NT2/D1 (cell line): ENCODE measurements at places on chromosomes 11 and 22.

GRCh38 chr11:117928446-117929141 is 608 bp downstream of the TMPRSS13 start:
- DNase-seq = no peak

DNA sequence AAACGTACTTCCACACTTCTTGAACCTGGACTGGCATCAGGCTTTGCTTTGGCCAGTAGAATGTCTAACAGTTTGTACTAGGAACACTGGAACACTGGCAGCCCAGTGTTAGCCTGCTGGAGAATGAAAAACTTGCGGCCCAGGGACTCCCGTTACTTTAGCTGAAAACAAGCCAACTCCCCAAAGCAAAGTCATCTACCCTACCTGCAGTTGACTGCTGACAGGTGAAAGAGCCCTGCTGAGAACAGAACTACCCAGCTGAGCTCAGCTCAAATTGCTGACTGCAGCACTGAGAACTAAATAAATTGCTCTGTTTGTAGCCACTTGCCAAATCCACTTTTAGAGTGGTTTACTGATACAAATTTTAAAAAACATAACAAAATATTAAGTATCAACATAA is 342.5 kb downstream of the LRRC4C start:
- no peak for DNase-seq

- no peak for DNase-seq
Observed at GRCh38 chr11:114315749-114316368, 19.7 kb downstream of the NNMT start.

DNA sequence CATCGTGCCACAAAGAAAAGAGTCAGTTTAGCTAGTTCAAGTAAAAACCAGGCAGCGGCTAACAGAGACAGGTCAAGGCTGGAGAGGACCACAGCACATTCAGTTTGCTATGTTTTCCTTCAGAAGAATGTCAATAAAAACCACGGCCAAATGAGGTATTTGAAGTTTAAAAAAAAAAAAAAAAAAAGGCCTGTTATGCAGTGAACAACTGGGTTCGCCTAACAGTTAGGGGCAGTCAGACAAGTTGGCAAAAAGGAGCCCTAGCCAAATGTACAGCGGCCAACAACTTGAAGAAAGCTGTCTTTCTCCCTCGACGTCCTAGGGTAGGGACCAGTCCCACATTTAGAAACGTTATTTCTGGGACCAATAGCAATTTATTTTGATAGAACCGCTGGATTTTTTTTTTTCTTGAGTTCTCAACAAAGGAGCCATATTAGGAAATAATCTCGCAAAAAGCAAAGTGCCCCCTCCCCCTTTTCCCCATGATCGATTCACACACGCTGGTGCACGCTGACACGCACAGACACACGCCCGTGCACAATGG is 237.8 kb downstream of the TTC28 start:
- no peak for DNase-seq

GRCh38 chr11:11958403-11959231 is 49.8 kb downstream of the DKK3 start:
- DNase-seq = no peak

DNA sequence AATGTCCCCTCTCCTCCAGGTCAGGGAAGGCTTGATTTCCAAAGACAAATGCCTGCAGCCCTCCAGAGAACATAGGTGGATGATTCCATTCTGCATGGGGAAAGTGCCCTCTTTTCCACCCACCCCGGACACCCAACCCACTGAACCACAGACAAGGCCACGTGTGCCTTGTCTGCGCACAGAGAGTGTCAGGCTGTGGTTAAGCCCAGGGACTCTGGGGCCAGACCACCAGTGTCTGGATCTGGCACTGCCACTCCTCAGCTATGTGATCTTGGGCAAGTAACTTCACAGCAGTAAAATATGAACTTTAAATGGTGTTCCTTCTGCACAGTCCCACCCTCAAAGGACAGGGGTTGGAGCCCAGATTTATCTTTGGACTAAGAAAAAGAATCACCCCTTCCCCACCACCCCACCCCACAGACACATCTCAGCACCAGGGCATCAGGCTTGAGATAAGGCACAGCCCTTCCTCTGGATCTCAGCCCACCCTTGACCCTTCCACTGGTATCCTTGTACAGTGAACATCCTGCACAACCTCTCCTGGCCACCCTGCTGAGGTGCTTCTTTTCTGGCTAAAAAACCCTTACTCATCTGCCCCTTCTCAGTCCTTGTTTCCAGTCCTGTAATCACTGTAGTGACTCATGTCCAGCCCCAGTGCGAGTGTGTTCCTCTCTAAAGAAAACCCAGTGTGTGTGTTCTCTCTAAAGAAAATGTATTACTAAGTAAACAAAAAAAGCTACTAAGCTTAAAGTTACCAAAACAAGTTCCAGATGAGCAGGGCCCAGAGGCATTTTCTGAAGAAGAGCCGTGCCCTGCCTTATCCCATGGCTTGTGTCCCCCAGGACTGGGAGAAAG is 1.9 kb upstream of the PTGDR2 start:
- DNase-seq = no peak

DNA sequence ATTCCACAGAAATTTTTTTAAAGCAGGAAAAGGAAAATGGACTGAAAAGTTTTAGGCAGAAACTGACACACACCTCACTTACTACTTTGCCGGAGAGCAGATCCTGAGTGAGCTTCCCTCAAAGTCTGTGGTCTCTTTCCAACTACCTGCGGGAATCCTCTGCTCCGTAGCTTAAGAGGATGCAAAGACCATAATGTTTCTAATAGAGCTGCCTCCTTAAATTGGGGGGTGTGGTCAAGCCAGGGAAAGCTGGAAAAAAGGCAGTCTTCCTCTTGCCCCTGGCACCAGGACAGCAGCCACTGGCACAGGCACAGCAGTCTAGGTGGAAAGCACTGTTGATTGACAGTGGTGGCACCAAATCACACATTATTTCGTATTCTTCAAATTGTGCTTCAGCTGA is at the start of gene ETS1:
ETS1 (minus strand) TSS at position 144 of the 400 bp plus-strand sequence. CDS start 14,428 bp downstream, outside the sequence.
- no peak for DNase-seq

- no peak for DNase-seq
Observed at GRCh38 chr11:114358716-114359115, 41.6 kb downstream of the C11orf71 start.

DNA sequence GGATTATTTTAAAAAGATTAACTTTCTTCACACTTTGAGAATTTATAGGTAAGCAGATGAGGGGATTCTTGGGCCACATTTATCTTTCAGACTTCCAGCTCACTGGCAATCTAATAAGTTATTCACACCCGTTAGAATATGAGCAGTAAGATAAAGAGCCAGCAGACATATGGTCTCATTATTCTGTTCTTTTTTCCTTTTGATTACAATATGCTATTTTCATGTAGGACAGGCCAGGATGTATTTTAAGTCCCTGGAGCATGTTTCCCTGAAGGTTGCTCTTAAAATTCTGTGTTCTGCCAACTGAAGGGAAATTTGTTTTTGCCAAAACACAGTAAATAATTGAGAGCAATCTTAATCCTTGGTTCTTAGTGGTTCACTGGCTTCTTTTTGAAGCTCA is 22.2 kb downstream of the PDHX start:
- no peak for DNase-seq

GRCh38 chr11:103043826-103044678 is 47.9 kb downstream of the DCUN1D5 start:
- DNase-seq = no peak

DNA sequence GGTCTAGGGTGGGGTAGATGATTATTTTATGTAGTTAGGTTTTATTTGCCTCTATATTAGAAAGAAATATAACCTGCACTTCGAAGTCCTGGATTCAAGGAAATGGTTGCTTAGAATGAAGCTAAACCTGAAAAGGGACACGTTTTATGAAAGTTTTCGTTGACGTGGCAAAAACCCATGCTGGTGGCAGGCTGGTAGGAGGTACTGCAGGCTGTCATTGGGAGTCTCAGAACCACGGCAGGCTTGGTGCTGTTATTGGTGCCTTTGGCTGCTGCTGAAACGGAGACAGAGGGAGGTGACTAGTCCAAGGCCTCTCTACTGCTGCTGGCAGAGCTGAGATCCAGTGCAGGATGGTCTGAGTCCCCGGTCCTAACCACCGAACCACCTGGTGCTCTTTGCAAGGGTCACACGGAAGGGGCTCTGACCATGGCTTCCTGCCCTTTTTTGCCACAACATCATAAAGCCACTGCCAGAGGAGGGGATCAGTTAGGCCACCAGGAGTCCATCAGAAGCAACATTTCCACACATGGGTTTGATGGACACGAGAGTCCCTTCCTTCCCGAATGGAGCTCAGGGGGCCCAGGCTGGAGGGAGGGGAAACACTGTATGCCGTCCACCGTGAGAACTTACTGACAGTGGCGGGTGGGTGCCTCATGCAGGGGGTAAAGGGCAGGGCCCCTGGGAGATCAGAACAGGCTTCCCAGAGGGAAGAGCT is 13.4 kb downstream of the CSF2RB start:
- no peak for DNase-seq

DNA sequence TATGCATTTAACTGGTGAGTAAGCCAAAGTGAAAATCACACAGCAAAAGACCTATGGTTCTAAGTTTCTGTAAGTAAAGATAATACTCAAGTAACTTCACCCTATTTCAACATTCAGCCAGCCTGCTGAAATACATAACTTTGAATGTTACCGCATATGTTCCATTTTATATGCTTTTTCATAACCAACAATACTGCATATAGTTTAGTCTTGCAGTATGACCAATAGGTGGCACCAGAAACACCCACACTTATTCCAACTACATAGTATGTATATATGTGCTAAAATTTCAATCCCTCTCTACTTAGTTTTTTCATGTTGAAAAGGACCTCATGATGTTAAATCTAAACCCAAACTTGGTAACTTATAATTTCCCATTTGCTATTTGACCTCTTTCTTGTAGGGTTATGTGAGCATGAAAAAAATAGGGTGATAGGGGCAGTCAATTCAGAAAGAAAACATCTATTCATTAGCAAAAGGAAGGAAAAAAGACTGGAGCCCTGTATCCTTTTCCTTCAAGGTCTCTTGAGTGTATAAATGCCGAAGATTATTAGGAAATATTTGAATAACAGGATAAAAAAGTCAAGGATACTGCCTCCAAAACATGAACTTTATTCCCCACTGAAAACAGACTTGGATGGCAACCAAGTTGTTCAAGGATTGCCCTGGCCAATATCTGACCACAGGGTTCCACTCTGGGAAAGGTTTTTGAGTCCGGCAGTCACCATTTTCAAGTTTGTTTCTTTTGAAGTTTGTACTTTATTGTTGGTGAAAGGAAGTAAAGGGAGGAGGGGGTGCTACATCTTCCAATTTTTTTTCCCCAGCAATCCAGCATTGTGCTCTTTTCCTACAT is 23.8 kb upstream of the FZD4 start:
- no peak for DNase-seq

DNA sequence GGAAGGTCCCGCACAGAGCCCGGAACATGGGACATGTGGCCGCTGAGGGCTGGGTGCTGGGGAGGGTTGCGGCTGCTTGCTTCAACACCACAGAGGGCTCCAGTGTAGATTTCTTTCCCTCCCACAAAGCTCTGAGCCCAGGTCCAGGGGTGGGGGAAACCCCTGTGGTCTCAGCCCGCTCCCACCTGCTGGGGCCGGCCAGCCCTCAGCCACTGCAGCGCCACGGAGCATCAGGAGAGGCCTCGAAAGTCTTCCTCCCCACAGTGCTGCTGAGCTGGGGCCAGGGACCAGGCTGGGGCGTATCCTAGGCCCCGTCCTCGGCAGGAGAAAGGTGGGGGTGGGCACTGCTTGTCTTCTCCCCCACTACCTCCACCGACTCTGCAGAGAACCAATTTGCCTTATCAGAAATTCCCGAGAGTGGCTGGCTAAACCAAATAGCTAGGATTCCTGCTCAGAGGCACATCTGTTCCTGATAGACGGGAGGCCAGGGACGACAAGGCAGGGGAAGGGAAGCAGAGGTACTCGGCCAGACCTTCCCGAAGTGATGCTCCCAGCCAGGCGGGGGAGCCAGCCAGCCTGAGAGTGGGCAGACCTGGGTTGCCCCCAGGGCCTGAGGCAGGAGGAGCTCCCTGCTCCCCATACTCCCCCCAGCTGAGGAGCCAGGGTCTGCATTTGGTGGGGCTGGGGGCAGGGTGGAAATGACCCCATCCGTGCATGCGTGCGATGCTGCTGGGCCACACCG is 18.7 kb downstream of the IGF2 start:
- no peak for DNase-seq

DNA sequence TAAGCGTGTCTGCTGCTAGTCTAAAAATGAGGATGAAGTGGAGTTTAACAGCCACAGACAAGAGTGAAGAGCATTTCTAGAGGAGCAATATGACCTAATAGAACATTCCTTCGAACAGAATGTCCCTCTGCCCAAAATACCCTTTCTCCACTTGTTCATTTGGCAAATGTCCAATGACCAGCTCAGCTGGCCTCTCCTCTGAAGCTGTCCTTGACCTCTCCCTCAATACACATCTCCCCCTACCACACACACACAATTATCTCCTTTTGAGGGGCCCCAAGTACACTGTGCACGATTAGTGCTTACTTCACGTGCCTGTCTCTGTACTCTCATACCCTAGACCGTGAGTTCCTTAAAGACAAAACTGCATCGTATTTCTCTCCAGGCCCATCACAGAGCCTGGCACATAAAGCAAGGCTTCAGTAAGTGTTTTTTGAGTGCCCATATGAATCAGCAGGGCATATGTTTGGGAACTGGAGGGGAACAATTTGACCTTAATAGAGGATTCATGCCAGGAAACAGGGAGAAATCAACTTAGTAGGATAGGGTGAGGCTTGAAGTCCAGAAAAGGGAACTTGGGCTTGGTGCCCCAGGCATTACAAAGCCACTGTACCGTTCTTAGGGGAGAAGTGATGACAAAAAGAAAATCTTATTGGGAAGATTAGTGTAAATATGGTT is 18.1 kb upstream of the NCAM1 start:
- no peak for DNase-seq

GRCh38 chr11:65606876-65607613 is 7.0 kb downstream of the MAP3K11 start:
- peak; percentile 98 for DNase-seq

DNA sequence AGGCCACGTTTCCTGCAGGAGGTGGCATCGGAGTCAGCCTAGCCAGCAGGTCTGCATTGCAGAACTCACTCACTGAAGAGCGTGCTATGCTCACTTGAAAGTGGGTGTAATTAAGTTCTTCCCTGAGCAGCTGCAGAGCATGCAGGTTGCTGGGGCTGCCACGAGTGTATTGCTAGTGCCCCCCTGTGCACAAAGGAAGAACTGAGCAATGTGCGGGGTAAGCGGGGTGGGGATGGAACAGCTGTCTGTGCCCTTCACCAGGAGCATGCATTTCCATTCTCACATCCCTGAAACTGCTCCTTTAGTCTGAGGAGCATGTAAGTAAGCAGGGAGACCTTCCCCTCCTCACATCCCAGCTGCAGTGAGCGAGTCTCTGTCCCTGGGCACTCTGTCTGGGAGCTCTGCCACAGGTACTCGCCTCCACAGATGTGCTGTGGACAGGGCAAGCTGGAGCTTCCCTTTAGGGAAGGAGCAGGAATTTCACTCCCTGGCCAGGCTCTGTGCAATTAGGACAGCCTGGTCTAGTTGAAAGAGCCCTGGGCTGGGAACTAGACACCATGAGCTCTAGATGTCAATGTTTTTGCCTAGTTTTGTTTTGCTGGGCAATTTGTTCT is 1031.8 kb downstream of the NTM start:
- peak; percentile 47 for DNase-seq

GRCh38 chr11:32884770-32885384 is 7.7 kb upstream of the QSER1 start:
- DNase-seq = no peak
